ENCODE measurements at places on chromosomes 7 and 10. TPM values are rescaled to one million over a fixed set of nuclear protein-coding genes. Genes with fewer than 3 reads are reported as not detected.

The SLC16A9 gene
- polyA plus RNA-seq: 0.70 TPM

DNA sequence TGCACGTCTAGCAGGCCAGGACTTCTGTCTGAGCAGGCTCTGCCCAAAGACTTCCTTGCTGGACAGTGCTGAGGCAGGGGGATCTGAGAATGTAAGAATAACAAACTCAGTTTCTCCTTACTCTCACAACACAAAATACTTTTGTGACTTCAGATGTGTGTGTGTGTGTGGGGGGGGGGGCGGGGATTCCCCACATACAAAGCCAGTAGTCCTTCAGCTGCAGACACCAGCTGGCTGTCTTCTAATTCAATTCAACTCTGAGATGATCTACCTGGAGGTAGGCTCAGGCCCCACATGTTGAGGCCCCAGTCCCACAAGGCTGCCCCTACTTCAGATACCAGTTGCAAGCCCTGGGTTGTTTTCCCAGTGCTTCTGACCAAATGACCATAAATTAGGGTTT, 4.7 kb upstream of the CXCL12 start:
- DNase-seq: no peak

GRCh38 chr7:18290223-18290622, 205.3 kb upstream of the HDAC9 start:
- no peak for DNase-seq

DNA sequence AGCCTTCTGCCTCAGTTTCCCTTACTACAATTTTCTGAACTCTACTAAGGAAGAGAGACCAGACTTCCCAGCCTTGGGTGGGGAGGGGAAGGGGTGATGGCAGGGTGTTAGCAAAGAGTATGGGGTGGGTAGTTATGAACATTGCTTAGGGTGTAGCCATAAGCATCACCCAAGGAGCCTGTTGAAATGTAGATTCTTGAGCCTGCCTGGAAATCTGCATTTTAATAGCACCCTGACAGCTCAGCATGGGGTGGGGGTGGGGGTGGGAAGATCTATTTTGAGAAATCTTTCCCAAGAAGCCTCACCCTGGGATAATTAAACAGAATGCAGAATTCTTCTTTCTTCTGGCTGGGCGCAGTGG, 164.8 kb downstream of the NRF1 start:
- DNase-seq: no peak

DNA sequence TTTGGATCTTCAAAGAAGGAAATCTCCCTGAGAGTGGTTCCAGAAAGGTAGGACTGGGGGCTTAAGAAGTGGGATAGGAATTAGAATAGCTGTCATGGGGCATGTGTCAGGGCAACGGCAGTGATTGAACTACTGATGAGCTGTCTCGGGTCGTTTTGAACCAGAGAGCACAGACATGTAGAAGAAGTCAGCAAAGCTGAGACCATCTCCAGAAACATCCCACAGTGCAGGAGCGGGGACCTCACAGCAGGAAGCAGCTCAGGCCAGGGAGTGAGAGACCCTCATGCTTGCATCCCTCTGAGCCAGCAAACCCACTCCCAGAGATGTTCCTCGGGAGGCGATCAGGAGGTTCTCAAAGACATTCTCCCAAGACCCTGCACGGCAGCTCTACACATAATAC, 60.1 kb downstream of the AOC1 start:
- DNase-seq: no peak

- peak; percentile 64 for DNase-seq
Observed at GRCh38 chr10:99926925-99927720, 82.6 kb downstream of the DNMBP start.

DNA sequence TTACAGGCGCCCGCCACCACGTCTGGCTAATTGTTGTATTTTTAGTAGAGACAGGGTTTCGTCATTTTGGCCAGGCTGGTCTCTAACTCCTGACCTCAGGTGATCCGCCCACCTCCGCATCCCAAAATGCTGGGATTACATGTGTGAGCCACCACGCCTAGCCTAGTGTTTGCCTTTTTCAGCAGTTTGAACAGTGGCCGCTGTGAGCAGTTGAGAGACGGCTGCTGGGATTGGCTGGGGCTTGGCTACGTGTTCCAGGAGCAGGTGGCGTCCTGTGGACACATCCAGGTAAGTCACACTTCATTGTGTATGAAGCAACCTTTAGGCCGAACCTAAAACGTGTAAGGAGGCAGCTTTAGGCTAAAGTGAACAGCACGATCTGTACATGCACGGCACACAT, 231.8 kb upstream of the PITRM1 start:
- DNase-seq: no peak

GRCh38 chr7:18520450-18521235, 25.1 kb downstream of the HDAC9 start:
- DNase-seq: no peak

DNA sequence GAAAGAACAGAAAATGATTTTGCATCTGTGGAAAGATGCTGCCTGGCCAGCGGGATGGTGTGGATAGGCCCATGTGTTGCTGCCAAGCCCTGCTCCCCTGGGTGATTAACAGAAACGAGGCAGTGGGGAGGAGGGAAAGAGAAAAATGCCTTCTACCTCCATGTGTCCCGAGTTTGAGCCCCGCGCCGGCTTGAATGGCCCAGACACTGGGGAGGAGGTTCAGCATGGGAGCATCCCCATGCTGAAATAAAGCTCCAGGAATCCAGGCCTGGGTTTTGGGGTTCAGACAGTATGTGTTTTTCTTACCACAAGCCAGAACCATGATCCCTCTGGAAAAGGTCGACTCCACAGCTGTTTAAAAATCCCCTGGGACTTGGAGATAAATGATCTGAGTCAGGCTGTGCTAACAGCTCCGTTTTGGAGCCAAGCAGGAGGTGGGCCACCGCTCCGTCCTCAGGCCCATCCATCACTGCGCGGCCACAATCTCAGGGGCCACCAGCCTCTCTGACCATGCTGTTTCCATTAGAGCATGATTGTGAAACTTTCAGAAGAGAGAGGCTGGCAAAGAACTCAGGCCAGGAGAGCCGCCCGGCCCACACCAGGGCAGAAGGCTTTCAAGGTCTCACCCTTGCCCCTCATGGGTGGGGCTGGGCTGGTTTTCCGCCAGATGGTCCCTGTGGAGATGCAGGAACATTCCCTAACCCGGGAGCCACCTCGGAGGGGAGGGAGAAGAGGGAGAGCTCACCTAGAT, 299.7 kb downstream of the ZEB1 start:
- DNase-seq: no peak

DNA sequence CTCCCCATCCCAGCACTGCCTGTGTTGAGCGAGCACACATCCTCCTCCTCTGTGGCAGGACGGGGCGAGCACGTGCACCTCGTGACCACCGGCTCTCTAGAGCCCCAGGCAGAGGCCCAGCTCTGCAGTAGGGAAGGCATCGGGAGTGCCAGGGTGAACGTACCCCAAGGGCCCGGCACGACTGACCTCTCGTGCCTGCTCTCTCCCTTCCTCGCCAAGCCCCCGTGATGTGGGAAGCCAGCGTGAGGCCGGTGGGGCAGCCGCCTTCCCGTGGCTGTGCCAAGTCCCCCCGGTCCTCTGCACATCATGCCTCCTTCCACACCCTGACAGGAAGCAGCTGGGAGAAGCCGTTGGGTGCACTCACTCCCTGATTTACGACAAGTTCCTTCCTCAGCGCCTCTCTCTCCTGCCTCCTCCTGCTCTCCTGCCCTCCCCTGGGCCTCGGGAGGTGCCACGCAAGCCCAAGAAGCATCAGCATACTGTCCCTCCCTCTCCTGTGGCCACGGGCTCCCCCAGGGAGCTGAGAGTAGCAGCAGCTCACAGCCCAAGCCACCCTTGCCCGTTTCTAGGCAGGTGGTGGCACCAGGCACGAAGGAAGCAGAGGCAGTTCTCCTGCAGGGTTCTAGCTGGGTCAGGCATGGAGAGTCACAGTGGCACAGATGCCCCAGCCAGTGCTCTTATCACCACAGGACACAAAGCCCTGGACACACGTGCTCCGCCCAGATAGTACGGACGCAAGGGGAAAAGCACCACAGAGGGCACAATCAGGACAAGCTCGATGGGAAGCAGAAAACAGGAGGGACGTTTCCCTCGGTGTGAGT, 47.0 kb downstream of the AMZ1 start:
- peak; percentile 53 for DNase-seq

- peak; percentile 44 for DNase-seq
Observed at GRCh38 chr7:30561389-30561788, 33.3 kb upstream of the GARS1 start.

DNA sequence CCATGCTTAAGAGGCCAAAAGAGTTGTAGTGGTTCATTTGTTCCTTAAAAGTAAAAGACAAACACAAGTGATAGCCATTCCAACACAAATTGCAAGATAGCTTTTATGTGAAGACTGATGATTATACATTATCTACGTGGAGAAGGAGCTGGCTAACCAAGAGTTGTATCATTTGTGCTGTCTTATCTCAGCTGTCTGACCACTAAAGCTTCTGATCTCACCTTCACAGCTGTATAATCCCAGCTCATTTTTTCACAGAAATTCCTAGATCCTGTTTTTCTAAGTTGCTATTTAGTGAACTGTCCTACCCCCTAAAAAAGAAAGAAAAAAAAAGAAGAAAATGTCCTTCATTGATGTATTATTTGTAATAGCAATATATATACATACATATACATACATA, 9.8 kb downstream of the USP6NL start:
- no peak for DNase-seq

DNA sequence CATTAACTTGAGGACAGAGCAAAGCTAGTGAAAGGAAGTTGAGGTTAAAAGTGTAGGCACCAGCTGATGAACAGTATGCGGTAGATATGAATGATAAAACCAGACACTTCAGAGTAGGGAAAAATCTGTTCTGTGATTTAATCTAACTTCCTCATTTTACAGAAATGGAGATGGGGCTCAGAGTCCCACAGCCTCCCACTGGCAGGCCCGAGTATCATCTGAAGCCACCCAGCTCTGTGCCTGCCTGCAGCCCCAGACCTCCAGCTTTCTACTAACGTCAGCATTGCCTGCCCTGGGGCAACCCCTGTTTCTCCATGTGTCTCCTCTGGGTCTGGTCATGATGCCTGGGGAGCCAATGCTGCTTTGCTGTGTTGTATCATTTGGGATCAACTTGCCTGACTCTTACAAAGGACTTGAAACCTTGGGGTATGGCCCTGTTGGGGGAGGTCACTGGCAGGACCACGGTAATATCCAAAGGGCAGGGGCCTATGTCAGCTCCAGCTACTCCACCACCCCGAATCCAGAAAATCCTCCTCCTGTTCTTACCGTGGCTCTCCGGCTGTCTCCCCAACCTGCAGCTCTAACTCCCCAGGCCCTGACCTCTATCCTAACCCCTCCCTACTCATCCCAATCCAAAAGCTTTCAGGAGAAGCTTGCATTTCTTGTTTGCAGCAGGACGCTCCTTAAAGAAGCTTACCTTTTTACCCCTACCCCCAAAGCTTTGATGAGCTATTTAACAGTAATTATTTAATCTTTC, 56.2 kb upstream of the NPY start:
- DNase-seq: no peak
